Fibroblast of gingiva (primary cell): ENCODE measurements at places on chromosomes 12 and 14.

DNA sequence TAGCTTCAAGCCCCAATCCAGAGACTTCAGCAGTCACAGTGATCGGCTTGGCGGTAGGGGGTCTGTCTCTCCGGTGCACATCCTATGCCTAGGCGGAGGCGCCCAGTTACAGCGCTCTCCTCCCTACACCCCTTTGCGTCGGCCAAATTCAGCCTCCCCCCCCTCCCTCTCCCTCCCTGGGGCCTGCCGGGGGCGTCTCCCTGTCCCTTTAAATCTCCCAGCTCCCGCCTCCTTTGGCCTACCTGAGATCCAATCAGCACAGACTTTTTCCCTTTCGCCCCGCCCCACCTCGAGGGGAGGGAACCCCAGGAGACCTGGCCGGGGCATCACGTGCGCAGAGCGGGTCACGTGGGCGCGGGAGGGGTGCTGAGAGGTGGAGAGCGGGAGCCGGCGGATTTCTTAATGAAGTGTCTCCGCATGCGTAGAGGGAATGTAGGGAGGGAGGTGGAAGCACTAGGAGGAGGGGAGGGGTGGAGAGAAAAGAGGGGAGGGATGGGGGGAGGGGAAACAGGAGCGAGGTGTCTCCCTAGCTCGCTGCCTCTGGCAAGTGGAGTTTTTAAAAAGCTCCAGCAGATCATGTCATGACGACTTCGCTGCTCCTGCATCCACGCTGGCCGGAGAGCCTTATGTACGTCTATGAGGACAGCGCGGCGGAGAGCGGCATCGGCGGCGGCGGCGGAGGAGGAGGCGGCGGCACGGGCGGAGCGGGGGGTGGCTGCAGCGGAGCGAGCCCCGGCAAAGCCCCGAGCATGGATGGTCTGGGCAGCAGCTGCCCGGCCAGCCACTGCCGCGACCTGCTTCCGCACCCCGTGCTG, at the start of gene HOXC13:
HOXC13 (plus strand) TSS at position 506 of the 815 bp plus-strand sequence; CDS start at position 582, 76 bp downstream.
- no peak for DNase-seq

- no peak for DNase-seq
These were observed 26.0 kb upstream of the ATP2A2 start for GRCh38 chr12:110254971-110255540.

DNA sequence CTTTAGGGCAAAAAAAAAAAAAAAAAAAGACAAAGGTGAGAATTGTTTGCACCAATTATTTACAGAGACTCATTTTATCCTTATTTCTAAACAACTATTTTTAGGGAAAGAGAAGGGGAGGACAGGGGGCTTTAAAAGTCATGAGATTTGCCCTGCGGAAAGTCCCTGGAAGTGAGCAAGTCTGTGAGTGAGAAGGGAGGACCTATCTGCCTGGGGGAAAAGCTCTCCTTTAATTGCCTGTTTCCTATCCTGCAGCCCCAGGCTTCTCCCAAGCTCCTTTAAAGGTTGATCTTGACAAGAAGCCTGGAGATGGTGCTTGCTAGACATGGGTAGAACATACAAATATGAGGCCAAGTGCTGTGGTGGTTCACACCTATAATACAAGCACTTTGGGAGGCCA, 8.3 kb upstream of the CHST11 start:
- no peak for DNase-seq

DNA sequence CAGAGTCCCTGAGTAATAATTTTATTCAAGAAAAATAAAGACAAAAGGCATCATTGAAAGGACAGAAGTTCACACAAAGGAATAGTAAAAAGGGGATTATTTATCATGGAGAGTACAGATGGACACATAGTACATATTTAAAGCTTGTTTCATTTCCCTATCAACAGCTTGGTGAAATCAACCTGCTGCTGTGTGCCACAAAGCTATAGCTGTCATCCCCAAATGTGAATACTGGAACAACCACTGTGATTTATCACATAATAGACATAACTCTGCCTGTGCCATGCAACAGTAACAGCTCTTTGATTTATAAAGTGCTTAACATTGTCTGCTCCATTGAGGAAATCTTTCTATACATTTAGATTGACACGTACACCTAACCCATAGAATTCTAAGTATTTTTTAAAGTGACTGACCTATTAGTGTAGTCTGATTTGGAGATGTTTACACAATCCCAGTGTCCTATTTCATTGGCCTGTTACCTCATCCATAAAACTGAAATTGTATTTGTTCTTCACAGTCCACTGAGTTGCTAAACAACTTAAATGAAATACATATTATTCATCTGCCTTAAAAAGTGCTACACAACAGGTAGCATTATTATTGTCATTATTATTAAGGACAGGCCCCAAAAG, 3.3 kb downstream of the NEMF start:
- peak; percentile 17 for DNase-seq

- peak; percentile 84 for DNase-seq
These were observed 404.4 kb downstream of the SLC6A15 start for GRCh38 chr12:84507956-84508850.

- peak; percentile 61 for DNase-seq
These were observed 736 bp upstream of the PHLDA1 start for GRCh38 chr12:76032043-76032981.

DNA sequence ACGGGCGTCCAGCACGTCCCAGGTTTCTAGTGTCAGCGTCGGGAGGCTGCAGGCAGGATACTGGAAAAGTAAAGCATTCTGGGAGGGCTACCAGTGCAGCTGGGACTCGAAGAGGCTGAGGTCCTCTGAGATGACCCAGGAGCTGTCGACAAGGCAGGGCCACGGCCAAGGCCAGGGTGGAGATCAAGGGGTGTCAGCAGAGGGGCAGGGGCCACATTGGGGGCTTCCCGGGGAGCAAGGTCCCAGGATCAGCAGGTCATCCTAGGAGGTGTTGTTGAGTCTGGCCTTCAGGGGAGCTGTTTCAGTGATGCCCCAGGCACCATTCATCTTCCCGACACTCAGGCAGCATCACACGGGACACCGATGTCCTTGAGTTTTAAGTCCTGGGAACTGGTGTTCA, 377.8 kb upstream of the SFSWAP start:
- DNase-seq: no peak

GRCh38 chr12:86774841-86775388, 518.7 kb upstream of the MGAT4C start:
- DNase-seq: peak; percentile 1

GRCh38 chr14:51562816-51563215, 88.9 kb upstream of the FRMD6 start:
- no peak for DNase-seq

DNA sequence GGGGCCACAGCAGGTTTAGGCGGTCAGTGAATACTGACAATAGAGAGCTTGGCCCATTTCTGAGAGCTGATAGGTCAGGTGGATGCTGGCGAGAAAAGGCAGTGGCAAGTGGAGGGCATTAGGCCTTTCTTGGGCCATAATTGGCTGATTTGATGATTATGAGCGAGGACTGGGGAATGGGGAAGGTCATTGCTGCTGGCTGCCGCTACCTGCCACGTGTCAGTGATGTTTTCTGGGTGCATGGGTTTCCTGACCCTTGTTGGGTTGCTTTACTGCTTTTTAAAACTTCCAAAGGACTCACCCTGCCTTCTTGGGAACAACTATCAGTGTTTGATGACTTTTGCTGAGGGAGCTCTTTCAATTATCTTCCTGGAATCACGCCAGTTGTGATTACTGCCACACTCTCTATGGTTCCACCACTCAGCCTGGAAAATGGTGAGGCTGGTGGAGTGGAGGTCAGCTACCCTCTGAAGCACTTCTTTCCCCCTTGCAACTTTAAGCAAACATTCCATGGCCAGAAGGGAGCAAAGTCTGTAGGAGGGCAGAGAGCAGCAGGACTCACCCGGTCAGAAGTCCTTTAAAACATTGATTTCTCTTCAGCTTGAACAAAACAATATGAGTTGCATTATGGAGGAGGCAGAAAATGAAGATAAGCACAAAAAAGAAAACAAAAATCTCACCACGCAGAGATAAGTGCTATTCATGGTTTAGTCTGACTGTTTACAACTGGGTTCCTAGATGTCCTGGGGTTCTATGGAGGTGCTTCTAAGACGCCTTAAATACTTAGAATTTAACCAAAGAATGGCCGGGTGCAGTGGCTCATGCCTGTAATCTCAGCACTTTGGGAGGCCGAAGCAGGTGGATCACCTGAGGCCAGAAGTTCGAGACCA, 12.1 kb upstream of the SLC10A1 start:
- DNase-seq: no peak

GRCh38 chr12:59719701-59720100, 123.9 kb downstream of the SLC16A7 start:
- DNase-seq: no peak

GRCh38 chr14:62409626-62410300, 635.5 kb downstream of the KCNH5 start:
- no peak for DNase-seq

- DNase-seq: no peak
These were observed 376.0 kb upstream of the PDE3A start for GRCh38 chr12:19992311-19992710.

- DNase-seq: peak; percentile 13
These were observed 164.9 kb downstream of the NAV3 start for GRCh38 chr12:77995436-77996167.

DNA sequence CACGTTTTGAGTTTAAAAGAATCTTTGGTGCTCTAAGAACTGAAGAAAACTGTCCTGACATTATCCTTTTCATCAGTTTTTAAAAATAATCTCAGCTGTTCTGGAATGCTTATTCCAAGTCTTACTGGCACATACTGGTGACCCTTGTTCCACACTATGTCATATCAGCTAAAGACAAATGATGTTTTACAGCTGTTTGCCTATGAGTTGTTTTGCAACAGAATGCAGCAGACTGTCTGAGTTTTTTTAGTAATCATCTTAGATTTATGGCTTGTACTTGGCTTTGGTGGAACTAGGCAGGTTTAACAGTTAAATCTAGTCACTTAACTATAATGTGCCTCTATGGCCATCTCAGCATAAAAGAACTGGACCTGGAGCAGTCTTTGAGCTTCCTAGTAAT, 91.6 kb upstream of the GRIN2B start:
- DNase-seq: no peak

- DNase-seq: no peak
These were observed 41.9 kb downstream of the PKP2 start for GRCh38 chr12:32854716-32855115.

DNA sequence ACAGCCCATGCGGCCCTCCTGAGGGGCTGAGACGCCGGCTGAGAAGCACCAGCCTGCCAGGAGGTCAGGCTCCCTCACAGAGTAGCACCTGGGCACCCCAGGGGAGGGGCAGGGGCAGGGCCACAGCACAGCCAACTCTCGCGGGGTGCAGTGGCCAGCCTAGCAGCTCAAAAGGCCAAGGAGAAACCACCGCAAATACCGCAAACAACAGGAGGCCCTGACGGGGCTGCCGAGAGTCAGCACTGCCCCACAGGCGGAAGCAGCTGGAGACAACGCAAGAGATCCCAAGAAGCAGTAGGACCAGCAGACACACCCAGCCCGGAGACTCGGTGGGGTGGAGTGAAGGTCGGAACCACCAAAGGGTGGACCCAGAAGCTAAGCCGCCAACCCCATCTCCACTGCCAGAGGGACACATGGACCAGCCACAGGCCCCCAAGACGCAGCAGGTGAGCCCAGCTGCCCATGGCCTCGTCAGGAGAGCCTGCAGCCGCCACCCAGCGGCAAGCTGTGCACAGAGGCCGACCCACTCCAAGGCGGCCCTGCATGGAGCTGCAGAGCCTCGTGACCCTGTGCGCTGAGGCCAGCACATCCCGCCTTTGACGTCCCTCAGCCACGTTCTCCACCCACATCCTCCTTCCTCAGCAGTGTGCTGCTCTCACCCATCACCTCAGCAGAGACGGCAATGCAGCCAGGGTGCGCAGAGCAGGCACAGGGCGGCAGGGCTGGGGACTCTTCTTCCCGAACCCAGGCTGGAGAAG, 31.7 kb upstream of the BTBD6 start:
- DNase-seq: no peak
